ENCODE measurements at places on chromosomes 16 and 17.
A peak's percentile ranks its signal among the peaks of the same experiment; 100 is the strongest.

GRCh38 chr16:30744183-30744582 lies 4.0 kb upstream of the PHKG2 start:
- DNase-seq = no peak

- no peak for DNase-seq
These were observed 87.2 kb upstream of the CACNG5 start for GRCh38 chr17:66747578-66748275.

GRCh38 chr17:48002266-48002915 lies 31.5 kb downstream of the CDK5RAP3 start:
- peak; percentile 95 for DNase-seq

DNA sequence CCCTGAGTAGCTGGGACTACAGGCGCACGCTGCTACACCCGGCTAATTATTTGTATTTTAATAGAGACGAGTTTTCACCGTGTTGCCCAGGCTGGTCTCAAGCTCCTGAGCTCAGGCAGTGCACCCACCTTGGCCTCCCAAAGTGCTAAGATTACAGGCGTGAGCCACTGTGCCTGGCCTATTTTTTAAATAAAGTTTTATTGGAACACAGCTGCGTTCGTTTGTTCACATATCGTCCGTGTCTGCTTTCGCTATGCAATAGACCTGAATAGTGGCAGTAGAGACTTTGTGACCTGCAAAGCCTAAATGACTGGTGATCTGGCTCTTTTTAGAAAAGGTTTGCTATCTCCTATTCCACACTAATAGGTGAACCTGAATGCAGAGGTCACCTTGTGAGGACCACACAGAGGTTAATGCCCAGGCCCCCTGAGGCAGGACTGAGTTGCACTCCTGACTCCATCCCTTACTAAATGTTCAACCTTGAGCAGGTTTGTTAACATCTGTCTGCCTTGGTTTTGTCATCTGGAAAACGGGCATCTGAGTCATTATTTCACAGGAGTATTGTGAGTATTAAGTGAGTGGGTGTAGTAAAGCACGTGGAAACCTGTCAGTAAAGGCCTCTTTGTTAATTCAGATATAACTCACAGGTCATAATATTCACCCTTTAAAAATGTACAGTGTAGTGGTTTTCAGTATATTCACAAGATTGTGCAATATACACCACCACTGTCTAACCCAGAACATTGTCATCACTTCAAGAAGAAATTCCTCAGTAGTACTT lies 157.5 kb upstream of the CACNG5 start:
- peak; percentile 70 for DNase-seq

DNA sequence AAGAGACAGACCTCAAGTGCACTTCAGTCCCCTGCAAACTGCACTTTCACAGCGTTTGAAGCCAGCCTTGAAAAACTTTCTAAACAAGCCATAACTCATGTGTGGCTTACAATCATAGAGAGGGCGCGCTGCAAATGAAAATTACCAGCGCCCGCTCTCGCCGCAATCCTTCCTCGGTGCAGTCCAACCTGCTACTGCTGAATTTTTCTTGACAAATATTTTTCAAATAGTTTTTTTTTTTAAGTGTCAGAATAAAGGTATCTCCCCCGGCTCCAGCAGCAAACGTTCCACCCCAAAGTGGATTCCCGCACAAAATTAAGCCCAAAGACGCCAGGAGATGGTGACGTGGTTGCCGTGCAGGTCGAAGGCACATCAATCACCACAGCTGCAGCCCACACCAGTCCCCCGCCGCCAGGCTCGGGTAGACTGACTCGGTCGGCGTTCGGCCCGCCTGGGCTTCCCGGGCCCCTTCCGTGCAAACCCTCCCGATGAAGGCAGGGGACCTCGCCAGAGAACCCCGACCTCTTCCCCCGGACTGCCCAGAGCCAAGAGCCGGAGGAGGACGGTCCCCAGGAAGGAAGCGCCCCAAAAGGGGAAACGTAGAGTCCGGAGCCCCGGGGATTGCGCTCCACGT lies 630 bp downstream of the GRB2 start:
- DNase-seq = peak; percentile 56

GRCh38 chr17:3440451-3440850 lies 6.8 kb upstream of the OR1E2 start:
- DNase-seq = no peak

DNA sequence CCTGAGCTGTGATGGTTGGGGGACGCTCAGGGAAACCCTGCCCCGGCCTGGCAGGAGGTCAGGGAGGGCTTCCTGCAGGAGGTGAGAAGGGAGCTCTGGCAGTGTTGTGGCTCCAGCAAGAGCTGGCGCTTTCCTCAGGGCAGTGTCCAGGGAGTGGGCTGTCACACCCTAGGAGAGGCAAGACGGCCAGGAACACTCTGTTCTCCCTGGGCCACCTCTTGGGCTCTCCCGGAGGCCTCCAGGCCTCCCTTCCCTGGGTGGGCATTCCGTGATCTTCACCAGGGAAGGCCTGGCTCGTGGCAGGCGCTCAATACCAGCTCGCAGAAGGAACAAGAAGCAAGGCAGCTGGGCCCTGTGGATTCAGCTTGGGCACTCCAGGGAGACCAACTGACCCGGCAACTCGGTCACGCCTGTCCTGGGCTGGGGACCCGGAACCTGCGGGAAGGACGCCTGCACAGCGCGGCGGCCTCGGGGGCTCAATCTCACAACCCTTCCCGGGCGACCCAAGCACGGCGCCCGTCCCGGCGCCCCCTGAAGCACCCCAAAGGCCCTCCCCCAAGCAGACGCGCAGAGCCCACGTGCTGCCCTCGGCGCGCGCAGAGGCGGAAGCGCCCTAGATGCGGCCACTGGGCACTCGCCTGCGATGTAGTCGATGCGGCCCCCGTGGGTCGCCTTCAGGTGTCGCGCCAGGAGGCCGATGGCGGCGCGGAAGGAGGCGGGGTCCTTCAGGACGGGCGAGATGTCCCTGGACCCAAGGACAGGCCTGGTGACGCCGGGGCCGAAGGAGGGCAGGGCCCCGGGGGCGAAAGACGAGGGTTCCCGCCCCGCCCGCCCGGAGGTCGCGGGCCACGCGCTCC lies 588 bp downstream of the APRT start:
- DNase-seq = peak; percentile 82

DNA sequence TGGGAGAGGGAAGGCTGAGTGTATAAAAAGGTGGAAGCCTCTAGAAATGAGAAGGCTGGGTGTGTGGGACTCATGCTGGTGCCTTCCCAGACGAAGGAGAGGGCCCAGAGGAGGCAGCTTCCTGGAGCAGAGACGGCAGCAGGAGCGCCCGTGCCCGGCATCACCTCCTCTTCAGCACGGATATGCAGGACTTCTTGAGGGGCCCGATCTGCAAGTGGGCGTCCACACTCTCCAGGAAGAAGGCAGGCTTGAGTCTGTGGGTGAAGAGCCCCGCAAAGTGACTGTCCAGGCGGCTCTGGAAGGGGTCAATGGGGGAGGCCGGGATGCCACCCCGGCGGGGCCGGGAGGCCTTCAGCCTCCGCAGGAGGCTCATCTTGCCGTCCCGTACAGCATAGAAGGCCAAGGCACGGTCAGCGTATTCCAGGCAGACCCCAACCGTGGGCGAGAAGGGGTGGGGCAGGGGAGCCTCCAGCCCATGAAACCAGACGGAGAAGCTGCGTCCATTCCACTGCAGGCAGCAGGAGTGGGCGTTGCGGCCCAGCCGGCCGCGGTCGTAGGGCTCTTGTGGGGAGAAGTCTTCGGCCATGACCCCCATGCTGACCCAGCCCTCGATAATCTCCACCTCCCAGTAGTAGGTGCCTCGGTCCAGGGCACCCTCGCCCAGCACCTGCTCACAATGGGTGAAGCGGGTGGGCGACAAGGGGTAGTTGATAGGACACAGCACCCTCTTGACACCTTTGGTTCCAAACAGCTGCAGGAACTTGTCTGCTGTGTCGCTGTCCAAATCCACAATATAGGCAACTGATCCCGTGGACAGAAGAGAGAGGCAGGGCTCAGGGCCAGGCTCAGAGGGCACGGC lies 3.8 kb downstream of the TRIM47 start:
- no peak for DNase-seq

GRCh38 chr17:73855720-73856333 lies 211.6 kb upstream of the SDK2 start:
- no peak for DNase-seq

DNA sequence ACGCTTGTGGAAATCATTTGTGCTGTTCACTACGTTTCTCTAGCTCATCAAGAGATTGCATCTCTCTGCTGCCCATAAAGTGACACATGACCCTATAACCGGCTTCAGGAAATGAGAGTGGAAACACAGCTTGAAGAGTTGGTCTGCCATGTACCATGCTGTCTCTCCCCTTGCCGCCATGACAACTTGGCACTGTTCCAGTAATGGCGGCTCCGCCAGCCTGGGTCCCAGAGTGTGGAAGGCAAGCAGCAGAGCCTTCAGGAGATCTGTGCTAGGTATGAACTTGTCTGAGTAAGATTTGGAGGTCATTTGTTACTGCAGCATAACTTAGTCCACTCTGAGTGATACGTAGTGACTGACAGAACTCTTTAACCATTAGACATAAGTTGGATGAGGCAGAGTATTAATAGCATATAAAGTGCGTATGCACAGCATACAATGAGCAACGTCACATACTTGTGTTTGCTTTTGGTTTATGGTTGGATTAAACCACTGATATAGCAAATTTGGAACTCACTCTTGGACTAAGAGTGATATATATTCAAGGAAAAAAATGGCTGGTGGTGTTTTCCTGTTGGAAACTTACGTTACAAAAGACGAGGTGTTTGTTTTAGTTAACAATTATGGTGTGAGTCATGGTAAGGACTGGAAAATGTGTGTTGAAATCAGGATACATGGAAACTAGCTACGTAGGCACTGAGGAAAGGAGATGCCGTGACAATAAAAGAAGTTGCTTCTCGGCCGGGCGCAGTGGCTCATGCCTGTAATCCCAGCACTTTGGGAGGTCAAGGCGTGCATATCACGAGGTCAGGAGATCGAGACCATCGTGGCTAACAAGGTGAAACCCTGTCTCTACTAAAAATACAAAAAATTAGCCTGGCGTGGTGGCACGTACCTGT lies 24.4 kb upstream of the PMP22 start:
- DNase-seq = peak; percentile 22

GRCh38 chr17:40023590-40024292 lies 8.5 kb downstream of the CSF3 start:
- DNase-seq = no peak

- DNase-seq = no peak
These were observed 14.7 kb upstream of the MYO15B start for GRCh38 chr17:75572713-75573539.

Measured in kidney tubule cell (primary cell).